Activated naive CD8-positive, alpha-beta T cell treated with anti-CD3 and anti-CD28 coated beads, Interleukin-2, amount 50 U/mL, for 24 hours (primary cell): ENCODE measurements at places on chromosomes 12 and 14.

GRCh38 chr14:21612324-21612723 lies 22.4 kb downstream of the OR10G2 start:
- DNase-seq = no peak

GRCh38 chr14:84814391-84814790 lies 715.6 kb upstream of the FLRT2 start:
- DNase-seq = no peak

DNA sequence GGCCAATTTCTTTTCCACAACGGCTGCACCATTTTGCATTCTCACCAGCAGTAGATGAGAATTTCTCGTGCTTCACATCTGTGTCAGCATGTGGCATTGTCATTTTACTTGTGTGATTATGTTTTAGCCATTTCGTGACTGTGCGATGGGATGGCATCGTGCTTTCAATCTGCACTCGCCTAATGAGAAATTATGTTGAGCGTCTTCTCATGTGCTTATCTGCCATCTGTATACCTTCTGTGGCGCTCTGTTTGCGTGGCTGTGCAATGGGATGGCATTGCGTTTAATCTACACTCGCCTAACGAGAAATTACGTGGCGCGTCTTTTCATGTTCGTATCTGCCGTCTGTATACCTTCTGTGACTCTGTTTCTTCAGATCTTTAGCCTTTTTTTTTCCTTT lies 14.9 kb upstream of the GPR132 start:
- no peak for DNase-seq

DNA sequence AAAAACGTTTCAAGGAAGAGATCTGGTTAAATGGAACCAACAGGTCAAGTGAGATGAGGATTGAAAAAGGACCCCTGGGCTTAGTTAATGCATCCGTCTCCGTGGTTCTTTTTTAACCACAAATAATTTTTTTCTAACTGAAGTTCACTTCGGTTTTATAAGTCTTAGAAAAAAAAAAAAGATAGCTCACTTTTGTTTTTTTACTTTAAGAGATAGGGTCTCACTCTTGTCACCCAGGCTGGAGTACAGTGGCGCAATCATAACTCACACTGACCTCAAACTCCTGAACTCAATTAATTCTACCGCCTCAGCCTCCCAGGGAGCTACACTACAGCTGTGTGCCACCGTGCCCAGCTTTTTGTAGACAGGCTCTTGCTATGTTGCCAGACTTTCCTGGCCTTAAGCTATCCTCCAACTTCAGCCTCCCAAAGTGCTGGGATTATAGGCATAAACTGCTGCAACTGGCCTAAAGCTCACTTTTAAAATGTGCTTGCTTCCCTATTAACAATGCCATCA lies 11.8 kb downstream of the HNRNPC start:
- DNase-seq = no peak

GRCh38 chr12:42608196-42608825 lies 18.8 kb upstream of the PRICKLE1 start:
- DNase-seq = no peak

- no peak for DNase-seq
Observed at GRCh38 chr12:95701275-95701674, 89.3 kb downstream of the NTN4 start.

GRCh38 chr12:38411426-38411825 lies 94.9 kb downstream of the ALG10B start:
- no peak for DNase-seq

DNA sequence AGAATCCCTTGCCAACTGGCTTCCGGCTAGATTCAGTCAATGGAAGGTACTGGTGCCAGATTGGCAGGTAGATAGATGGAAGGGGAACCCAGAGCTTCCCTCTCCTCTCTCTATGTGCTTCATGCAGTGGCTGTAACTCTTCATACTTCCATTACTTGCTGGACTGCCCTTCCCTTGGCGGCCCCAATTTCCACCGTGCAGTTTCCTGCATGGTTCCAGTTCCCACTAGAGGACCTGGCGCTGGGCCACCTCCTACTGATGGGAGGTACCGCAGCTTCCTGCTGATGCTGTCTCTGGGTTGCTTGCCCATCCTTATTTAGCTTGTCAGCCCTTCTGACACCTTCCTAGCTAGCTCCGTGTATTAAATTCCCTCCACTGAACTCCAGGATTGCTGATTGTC lies 226.4 kb downstream of the ANO2 start:
- no peak for DNase-seq

DNA sequence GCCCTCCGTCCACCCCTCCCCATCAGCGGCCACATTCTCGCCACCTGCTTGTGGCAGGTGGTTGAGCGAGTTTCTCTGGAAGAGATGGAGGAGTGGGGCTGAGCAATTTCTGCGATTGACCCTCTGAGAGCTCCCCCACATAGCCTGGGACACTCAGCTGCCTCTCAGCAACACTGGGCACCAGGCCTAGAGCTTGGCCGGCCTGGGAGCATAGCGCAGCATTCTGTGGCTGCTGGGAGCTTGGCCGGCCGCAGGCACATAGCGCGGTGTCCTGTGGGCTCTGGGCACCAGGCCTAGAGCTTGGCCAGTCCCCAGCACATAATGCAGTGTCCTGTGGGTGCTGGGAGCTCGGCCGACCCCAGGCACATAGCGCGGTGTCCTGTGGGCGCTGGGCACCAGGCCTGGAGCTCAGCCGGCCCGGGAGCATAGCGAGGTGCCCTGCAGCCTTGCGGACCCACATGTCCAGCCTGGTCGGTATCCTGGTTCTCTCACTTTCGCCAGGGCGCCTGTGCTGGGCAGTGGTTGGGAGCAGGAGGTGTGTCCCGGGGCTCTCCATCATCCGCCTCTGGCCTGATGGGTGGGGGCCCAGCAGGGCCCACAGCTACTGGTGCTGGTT lies 43.8 kb downstream of the LRCOL1 start:
- no peak for DNase-seq

GRCh38 chr12:42473130-42473529 lies 116.4 kb downstream of the PRICKLE1 start:
- DNase-seq = no peak

DNA sequence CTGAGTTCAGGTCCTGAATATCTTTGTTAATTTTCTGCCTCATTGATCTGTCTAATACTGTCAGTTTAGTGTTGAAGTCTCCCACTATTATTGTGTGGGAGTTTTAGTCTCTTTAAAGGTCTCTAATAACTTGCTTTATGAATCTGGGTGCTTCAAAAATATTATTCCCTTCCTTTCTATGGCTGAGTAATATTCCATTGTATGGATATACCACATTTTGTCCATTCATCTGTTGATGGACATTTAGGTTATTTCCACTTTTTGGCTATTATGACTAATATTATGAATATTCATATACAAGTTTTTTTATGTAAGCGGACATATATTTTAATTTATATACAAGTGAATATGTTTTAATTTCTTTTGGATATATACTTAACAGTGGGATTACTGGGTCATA lies 82.7 kb downstream of the SDR9C7 start:
- DNase-seq = no peak

DNA sequence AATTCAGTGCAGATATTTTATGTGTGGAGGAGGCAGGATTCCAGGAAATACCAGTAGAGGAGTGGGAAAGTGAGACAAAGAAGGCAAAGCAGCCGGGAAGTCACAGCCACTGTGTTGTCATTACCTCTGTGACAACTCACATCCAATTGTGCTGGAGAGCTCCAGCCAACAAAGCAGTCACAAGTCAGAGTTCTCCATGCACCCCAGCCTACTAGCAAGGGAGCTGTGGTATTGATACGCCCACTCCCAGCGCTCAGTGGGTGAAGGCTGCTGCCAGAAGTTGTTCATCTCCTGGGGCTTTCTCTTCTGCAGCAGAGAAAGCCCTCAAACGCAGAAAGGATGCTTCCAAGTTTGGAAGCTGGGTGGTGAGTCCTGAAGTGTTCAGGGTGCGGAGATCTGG lies 93.9 kb downstream of the DICER1 start:
- no peak for DNase-seq

DNA sequence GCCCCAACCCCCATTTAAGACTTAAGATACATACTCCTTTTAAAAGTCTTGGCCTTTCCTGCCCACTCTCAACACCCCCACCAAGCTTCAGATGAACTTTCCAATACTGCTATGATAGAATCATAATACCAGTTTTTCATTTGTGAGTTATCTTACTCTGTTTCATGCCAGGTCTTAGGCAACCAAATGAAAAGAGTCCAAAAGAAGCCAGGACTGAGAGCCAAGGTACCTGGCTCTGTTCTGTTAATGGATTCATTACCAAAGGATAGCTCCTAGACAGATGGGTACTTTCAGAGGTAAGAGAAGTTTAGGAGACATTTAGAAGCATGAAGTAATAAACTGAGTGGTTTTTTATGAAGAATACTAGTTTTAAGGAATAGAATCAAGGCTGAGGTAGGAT lies 34.2 kb downstream of the FANCM start:
- no peak for DNase-seq

DNA sequence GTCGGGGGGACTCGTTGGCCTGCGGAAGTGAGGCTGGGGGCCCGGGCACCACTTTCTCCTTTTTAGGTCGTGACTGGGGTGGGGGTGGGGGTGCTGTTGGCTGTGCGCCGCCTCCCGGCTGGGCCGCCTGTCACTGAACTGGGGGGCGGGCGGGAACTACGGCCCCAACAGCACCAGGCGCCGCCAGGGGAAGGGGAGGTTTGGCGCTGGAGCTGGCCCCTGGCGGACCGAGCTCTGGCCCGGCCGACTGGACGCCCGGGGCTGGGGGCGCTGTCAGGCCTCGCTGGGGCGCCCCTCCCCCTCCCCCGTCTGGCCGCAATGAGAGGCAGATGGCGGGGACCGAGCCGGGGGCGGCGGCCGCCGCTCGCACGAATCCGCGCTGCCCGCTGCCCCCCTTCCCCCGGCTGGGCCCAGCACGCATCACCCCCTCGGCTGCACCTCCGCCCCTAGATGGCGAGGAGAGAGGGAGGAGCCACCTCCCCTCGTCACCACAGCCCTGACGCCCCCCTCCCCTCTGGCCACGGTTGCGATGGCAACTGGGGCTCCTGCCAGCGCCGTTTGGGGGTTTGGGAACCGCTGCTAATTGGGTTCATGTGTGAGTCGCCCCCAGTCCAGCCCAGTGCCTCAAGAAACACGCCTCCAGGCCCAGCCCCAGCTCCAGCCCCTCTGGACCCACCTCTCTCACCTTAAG lies 723 bp downstream of the NFATC4 start:
- DNase-seq = peak; percentile 37

GRCh38 chr12:93497456-93497855 lies 30.1 kb downstream of the MRPL42 start:
- no peak for DNase-seq

- no peak for DNase-seq
Observed at GRCh38 chr14:65357113-65357512, 55.4 kb upstream of the FUT8 start.

- no peak for DNase-seq
Observed at GRCh38 chr12:17286874-17287273, 680.9 kb upstream of the LMO3 start.

- DNase-seq = peak; percentile 41
Observed at GRCh38 chr12:121467638-121468498, 68.0 kb downstream of the RNF34 start.

GRCh38 chr14:101736585-101736984 lies 24.9 kb upstream of the PPP2R5C start:
- DNase-seq = no peak

- DNase-seq = no peak
Observed at GRCh38 chr12:51056242-51056641, 8.1 kb downstream of the LETMD1 start.

- DNase-seq = no peak
Observed at GRCh38 chr12:42643881-42644579, 54.5 kb upstream of the PRICKLE1 start.

DNA sequence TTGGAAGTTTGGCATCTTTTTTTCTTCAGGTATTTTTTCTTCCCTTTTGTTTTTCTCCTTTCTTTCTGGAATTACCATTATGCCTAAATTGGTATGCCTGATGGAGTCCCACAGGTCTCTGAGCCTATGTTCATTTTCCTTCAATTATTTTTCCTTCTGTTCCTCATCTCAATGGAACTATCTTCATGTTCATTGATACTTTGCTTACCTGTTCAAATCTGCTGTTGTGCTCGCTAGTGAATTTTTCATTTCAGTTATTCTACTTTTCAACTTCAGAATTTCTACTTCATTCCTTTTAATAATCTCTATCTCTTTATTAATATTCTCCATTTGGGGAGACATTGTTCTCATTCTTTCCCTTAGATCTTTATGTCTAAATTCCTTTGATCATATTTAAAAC lies 15.4 kb upstream of the USP30 start:
- DNase-seq = no peak

GRCh38 chr14:38065106-38065762 lies 142.5 kb upstream of the SSTR1 start:
- peak; percentile 19 for DNase-seq

DNA sequence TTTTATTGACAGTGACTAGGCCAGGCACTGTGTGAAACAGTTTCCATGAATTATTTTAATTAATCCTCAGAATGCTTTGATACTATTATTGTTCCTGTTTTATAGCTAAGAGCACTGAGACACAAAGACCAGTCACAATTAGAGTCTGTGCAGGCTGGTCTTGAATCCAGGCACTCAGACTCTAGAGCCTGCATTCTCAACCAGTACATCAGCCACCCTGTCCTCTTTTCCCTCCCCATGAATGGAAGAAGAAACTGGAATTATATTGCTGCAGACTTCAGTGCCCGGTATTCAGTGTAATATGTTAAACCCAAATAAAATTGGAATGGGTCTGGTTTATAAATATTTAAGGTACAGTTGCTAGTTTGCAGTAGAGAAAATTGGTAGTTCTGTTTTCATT lies 303.0 kb upstream of the RGS6 start:
- DNase-seq = no peak

DNA sequence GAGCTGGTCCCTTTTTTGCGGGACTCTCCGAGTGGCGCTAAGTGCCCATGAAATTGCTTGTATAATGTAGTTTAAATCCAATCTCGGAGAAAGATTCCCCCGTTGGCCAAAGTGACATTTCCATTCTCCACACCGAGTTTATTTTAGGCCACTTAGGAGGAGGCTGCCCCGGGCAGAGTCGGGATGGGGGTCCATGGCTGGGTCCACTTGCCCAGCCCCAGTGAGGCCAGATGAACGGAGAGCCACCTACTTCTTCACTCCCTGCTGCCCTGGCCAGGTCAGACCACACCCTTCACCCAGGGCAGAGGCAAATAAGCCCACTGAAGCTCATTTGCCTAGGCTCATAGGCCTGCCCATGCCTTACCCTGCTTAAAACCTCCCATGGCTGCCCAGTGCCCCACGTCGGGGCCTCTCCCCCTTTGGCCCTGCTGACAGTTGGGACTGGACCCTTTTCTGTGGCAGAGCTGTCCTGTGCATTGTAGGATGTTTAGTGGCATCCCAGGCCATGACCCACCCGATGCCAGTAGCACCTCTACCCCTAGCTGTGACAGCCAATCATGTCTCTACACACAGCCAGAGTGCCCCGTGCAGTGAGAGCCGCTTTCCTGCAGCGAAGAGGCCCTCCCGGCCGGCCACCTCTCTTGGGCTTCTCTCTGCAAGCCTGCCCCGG lies 51.3 kb downstream of the FAM222A start:
- no peak for DNase-seq

DNA sequence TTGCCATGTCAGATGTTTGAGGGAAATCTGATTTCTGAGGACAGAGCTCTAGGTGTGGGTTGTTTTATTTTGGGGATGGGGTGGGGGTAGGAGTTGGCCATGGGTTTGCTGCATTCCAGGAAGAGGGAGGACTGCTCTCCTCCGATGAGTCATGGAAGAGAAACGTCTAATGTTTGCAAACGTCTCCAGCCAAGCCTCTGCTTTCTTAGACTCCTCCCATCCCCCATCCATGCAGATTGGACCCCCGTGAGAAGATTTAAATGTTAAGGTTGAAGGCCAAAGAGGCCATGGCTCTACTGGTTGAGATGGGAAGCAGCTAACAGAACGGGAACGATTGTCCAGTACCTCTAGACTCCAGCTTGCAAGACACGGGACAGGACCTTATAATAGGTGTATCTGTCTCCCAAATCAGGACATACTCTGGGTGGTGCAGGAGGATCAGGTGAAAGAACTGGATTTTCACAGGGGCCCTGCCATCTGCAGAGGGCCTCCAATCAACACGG lies 11.4 kb upstream of the ATP2A2 start:
- DNase-seq = no peak
